ENCODE measurements at places on chromosomes 1 and 21.

DNA sequence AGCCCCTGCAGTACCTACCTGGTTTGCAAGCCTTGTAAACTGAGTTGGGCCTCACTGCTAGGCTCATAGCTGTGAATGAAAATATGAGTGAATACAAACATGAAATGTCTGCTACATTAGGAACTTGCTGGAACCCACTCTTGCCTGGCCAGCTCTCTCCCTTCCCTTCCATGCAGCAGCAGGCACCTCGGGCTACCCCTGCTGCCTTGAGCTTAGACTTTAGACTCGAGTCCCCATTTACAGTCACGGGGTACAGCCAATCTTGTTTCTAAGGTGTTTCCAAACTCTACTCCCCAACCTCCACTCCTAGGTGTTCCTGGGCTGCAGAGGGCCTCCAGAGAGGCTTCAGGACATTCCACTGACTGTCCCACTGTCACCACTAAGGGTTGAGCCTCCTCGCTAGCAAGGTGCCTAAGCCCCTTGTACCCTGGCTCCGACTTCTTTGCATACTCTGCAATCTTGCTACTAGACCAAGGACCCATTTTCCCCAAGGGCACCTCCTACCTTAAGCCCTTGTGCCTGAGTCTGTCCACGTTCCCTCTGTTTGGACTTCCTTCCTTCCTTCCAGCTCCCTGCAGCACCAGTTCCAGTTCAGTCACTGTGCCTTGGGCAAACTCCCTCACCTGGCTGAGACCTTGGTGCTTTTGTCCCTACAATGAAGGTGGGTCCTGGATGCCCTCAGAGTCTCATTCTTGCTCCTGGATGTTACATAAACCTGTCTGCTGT, 36.9 kb downstream of the CDK18 start:
- no peak for DNase-seq

DNA sequence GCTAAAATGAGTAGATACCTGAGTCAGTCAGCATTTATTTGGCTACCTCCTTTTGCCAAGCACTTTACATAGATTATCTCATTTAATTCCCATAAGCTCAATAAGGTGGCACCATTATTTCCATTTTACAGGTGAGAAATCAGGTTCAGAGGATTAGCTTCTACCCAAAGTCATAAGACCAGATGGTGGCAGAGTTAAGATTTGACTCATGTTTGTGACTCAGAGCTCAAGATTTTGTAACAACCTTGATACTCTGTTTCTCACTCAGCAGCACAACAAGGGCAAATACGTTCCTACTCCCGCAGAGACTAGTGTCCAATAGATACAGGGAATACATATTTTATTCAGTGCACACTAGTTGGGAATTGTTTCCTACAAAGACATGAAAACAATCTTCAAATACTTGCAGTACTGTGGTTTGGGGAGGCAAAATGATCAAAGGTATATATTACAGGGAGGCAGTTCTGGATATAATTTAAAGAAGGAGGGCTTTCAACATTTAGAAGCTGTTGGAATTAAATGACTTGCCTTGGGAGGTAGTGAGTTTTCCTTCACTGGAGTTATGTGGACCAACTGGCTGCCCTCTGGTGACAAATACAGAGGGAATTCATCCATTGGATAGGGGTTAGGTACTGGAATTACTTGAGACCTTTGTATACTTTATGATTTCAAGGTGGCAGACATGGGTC, 3.6 kb downstream of the LEPR start:
- peak; percentile 74 for DNase-seq

DNA sequence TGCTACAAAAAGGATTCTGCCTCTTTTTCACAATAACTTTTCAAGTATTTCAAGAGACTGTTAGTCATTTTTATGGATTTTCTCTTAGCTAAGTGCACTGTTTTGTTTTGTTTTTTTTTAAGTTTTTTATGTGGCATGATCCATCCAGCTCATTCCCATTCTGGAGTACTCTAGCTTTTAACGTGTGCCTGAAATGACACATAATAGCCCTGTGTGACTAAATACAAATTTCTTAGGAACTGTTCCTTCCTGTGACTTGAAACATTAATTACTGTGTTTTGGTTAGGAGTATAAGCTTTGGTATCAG, 143.9 kb downstream of the HS2ST1 start:
- DNase-seq: no peak

DNA sequence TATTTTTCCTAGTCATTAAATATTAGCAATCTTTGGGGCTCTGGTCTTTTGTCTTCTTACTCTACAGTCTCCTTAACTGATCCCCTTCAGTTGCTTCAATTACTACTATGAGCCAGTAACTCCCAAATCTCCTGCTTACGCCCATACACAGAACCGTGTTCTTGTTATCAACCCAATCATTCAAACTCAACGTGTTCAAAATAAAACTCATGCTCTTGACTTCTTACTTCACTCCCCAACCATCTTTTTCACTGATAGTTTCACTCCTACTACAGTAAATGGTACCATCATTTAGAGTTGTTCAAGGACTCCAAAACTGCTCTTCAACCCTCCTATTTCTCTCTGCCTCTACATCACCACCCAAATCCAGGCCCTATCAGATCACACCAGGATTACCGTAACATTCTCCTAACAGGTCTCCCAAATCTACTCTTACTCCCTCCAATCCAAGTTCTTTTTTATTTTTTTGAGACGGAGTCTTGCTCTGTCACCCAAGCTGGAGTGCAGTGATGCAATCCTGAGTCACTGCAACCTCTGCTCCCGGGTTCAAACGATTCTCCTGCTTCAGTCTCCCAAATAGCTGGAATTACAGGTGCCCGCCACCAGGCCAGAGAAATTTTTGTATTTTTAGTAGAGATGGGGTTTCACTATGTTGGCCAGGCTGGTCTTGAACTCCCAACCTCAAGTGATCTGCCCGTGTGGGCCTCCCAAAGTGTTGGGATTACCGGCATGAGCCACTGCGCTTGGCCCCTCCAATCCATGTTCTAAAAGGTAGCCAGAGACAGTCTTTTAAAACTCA, 3.0 kb downstream of the YARS1 start:
- no peak for DNase-seq

DNA sequence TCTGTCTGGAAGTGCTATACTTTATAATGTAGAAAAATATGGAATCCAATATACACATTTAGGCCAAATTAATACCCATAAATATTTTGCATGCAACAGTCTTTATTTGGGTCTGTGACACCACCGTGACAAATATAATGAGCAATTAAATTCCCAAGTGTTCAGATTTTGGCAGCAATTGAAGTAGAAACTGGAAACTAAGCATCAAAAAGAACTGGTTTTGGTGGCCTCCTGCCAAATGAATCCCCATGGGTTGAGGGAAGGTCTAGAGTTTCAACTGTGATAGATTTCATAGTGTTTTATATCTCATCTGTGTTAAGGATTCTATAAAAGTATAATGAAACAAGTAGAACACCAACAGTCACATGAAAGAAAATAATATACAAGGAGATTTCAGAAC, 88.4 kb downstream of the DPYD start:
- peak; percentile 63 for DNase-seq

DNA sequence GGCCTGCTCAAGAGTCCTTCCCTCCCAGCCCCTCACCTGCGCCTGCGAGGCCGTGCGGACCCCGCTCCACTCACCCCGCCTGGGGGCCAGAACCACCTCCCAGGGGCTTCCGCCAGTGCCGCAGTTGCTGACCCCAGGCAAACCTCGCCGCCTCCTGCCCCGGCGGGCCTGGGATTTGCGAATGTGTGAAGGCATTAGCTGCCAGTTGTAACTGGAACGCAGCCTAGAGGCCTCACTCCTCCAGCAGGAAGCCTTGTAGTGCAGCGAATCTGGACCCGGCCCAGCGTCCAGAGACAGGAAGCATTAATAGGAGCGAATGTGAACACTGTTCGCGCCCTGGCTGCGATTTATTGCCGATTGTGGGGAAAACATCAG, 140.9 kb upstream of the ARHGEF16 start:
- DNase-seq: peak; percentile 86

- no peak for DNase-seq
Measured at GRCh38 chr21:15967661-15968060, 237.9 kb downstream of the USP25 start.

DNA sequence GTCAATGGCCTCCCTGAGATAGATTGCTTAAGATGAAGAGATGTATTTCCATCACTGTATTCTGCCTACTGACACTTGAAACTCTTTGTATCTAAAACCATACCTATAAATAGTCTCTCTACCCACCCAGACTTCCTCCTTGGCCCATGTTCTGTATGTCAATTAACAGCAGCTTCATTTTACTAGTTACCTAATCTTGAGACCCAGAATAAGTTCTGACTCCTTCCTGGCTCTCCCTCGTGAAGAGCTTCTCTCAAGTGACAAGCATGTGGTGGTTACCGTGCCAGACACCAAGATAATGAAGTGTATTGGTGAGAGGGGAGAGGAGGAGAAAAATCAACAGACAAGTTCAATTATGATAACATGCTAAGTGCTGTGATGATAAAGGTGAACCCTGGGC, 128.8 kb upstream of the RAVER2 start:
- no peak for DNase-seq

DNA sequence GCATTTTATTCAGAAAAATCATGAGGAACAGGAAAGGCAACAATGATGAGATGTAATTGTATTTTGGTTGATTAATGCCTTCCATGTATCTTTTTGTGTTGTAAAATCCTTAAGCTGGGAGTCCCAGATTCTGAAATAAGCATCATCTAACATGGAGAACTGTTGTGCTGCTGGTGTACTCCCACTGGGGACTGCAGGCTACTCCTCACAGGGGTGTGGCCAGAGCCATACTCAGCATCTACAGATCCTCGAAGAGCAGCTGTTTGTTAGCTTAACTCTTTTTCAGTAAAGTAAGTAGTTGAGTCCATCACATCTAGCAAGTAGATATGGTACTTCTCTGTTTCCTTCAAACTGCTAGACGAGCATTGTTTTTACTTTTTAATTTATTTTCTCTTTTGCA, 358.0 kb downstream of the BRINP3 start:
- DNase-seq: no peak

DNA sequence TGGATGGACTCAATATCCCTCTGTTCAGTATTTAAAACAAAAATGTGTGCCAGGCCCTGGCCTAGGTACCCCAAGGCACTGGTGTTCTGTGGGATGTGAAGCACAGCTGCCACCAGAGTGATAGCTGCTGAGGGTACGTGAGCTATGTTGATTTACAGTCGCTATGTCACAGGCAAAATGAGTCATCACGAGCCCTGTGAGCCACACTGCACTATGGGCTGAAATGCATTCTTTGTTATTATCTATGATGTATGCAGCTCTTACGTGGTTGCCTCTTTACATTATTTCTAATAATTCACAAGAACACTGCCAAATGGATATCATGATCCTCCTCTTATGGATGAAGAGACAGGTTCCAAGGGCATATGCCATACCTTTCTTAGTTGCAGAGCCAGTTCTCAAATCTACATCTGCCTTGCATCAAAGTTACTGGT, 2.1 kb downstream of the TEX38 start:
- DNase-seq: no peak

All from skeletal muscle cell (primary cell).